CD8-positive, alpha-beta memory T cell (primary cell): ENCODE measurements at places on chromosomes 5 and 9.

DNA sequence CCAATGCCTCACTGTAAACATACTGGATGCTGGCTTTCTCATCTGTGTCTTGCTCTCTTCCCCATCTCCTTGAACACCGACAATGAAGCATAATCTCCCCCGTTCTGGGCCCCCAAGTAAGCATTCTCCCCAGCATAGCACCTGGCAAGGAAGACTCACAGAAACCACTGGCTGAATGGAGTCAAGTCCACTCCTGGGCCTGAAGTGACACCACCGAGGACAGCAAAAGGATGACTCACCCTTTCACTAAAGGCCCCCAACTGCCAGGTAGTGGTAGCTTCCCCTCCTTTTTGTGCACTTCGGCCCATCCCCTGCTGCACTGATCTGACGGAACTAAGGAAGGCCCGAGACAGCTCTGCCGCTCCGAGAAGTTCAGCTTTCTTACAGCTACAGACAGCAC, 9.4 kb downstream of the VDAC1 start:
- no peak for DNase-seq

DNA sequence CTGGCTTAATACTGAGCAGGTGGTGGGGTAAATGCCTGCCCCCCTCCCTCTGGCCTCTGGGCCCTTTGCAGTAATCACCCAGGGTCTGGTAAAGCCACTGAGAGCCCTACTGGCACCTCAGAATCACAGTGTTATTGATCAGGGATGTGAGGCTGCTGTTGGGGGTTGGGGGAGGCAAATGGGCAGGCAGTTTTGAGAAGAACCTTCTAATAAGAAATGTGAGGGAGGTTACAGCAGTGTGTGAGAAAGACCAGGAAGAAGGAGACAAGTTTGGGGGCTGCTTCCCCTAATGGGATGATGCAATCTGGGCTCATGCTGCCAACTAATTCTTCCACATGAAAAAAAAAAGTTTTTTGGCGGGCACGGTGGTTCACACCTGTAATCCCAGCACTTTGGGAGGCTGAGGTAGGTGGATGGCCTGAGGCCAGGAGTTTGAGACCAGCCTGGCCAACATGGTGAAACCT, 3.1 kb upstream of the B4GALT7 start:
- DNase-seq: no peak

GRCh38 chr5:156367597-156367996, 40.6 kb downstream of the SGCD start:
- no peak for DNase-seq

DNA sequence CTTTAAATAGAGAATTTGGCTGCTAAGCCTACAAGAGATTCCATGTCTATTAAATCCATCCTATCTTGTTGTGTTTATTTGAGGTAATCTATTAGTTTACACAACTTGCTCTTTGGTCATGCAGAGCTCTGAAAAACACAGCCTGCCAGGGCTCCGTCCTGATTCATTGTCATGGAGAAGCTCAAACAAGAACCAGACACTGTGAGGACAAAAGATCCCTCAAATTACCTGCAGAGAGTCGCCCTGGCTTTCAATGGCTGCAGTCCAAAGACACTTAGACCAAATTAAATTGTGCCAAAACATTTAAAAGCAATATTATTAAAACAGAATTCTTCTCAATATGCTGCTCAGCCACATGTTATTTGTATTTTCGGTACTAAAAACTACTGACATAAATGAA, 60.1 kb downstream of the CDH18 start:
- DNase-seq: no peak

DNA sequence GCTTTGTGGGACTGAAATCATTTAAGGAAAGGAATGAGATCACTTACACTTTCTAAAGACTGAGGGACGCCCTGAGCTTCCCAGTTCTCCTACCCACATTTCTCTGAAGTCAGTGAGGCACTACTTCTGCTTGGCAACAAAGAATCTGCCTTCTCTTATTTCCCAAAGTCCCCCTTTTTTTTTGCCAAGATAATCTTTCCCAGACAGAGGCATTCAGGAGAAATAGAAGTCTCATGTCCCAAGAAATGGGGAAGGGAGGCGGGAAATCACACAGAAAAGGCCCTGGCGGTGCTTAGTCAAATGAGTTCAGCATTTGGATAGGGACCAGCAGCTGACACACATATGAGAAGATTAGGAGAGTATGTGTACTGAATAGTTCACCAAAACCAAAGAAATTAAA, 159.7 kb downstream of the MUSK start:
- no peak for DNase-seq

GRCh38 chr5:5320062-5320805, 102.2 kb upstream of the ICE1 start:
- no peak for DNase-seq

GRCh38 chr9:121326130-121326838, 43.8 kb downstream of the STOM start:
- no peak for DNase-seq

DNA sequence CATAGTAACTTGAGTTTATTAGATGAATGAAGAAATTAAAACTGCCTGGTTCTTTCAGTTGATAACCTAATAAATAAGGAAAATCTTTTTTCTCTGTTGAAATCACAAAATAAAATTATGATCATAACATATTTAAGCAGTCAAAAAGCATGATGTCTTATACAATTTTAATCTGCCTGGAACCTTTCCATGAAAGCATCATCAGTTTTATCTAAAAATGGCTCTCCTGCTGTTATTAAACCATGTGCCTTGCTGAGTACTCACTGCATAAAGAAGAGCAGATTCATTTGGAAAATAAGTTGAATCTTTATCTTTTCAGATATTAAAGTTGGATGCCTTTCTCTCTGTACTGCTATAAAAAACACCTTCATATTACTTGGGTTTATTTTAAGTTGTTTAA, 148.8 kb downstream of the SLC24A2 start:
- DNase-seq: no peak

DNA sequence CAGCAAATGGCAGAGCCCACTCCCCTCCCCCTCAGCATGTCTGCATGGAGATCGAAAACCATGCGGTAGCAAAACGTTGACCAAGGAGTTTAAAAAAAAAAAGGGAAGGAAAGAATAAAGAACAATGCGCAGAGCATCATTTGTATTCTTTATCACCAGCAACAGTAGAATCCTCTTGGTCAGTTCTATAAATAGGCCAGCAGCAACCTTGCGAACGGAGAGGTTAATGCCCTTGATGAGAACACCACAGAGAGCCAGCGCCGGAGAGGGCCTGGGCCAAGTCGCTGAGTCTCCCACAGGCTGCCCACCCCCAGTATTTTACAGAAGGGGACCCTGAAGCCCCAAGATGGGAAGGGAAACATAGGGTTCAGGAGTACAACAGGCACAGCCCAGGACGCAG, 22.7 kb downstream of the WHRN start:
- DNase-seq: no peak

DNA sequence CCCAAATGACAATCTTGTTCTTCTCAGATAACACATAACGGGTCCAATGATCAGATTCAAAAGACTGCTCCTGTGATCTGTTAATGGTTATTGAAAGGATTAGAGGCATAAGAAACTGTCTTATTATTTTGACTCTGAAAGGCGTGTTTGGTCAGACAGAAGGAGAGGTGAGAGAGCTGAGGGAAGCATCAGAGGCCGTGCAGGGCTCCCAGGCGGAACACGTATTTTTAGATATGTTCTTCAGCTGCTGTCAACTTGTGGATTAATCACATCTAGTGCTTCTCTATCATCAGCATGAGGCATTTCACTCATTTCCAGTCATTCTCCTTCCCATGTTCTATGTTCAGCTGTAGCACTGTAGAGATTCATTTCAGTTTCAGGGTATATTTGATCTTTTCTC, 199.8 kb downstream of the MAPKAP1 start:
- DNase-seq: no peak

DNA sequence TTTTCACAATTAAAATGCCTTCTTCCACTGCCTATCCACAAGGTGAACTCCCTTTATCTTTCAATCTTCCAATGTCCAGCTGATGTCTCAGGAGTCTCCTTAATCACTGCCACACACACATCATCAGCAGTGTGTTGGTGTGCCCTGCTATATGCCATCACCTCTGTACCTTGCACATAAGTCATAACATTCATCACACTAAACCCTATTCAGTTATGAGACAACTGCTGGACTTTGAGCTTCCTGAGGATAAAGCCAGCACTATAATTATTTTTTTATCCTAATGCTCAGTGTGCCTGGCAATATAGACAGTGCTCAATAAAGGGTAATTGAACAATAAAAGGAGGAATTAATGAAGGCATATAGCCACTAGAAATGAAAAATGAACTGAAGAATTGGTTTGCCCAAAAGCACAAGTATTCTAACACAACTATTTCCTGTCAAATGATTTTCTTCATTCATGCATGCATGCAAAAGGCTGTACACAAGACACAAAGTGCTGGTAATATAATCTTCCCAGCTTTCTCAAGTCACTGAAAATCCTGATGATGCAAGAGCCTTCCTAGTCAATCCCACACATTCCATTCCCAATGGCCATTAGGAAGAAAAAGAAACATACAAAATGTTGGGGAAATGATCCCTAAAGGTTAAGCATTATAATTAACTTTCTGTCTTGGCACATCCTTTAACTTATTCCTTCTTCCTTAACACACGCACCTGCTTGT, 32.4 kb downstream of the LPAR1 start:
- DNase-seq: no peak

GRCh38 chr9:123965801-123966686, 36.1 kb upstream of the DENND1A start:
- DNase-seq: no peak

GRCh38 chr5:9347541-9348295, 198.2 kb downstream of the SEMA5A start:
- DNase-seq: no peak

- no peak for DNase-seq
These were observed 9.1 kb downstream of the TYRP1 start for GRCh38 chr9:12702160-12702758.

DNA sequence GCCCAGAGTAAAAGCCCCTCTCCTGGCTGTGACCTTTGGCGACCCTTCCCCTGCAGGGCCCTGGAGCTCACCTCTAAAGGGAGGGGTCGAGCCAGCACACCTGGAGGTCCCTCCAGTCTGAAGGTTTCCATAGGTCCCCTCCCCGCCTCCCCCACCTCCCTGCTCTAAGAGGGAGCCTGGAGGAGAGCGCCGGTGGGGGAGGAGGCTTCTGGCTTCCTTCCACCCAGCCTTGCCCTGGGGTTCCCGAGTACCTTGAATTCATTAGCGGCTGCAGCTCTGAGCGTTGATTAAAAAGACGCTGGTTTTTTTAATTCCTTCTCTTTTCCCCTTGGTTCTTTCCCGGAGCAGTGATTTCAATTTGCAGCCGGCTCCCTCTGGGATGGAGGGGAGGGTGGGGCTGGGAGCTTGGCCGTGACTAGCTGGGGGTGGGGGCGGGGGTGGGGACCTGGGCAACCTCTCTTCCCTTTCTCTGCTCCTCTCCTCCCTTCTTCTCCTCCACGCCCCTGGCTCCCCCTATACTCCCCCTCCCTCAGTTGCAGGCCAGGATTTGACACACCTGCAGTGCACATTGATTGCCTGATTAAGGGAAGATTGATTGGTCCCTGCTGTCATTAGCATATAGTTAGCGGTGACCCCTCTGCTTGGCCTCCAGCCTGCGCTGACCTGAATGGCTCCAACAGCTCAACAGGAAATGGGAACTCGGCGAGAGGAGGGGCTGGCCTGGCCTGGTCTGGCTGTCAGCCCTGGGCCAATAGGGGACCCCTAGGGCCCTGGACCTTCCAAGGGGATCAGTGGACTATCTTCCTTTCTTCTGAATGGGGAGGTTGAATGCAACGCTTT, 67.5 kb upstream of the RAPGEF1 start:
- no peak for DNase-seq

- no peak for DNase-seq
These were observed 1011.5 kb upstream of the ACO1 start for GRCh38 chr9:31372799-31373587.

DNA sequence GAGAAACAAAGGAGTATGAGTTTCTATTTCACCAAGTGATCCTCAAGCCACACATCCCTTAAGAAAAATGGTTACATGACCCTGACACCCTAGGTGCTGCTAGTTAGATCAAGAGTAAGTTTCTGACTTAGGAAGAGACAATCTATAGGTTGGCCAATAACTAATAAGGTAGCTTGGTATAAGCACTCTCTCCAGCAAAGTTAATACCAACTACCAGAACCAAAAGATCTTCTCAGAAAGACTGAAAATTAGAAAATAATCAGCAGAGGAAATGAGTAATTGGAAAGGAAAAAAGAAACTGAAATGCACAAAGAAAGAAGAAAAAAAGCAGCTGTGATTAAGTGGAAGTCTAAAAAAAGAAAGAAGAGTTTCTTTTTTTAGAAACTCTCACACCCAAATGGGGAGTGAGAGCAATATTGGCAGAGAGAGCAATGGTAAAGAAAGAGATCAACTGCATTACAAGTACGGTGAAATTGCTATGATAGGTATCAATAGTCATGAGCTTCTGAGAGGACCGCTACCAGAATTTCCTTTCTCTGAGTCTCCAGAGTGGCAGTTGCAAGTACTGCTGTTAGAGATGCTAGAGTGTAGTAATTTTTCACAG, 195.5 kb downstream of the TMEM167A start:
- no peak for DNase-seq

DNA sequence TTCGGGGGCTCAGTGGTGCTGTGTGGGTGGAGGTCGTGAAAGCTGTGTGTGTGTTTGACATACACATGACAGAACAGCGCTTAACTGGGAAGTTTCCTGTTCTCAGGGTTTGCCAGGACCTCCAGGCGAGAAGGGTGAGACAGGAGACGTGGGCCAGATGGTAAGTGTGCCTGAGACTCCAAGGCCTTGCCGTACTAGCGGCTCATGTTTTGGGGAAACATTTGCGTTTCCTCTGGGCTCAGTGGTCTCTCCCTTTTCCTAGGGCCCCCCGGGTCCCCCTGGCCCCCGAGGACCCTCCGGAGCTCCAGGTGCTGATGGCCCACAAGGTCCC, 68.3 kb upstream of the FCN2 start:
- no peak for DNase-seq

DNA sequence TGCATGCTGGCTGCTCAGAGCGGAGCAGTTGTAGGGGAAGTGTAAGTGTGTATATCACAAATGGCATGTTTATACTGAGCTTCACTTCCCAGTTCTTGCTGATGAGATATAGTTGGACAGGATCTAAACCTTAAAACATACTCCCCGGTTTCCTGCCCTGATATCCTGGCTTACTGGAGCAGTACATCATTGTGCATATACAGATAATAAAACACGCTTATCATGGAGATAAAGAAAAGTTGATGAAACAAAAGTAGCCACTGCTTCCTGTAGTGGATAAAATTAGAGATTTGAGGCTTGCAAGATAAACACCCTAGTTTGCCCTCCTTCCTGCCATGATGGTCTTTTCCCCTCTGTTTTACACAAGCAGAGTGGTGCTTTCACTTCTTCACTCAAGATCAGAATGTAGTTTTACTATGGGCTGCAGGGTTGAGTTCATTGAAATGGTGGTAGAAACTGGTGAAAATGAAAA, 15.0 kb downstream of the NPR3 start:
- no peak for DNase-seq

GRCh38 chr9:125759764-125760129, 12.6 kb downstream of the PBX3 start:
- DNase-seq: no peak

DNA sequence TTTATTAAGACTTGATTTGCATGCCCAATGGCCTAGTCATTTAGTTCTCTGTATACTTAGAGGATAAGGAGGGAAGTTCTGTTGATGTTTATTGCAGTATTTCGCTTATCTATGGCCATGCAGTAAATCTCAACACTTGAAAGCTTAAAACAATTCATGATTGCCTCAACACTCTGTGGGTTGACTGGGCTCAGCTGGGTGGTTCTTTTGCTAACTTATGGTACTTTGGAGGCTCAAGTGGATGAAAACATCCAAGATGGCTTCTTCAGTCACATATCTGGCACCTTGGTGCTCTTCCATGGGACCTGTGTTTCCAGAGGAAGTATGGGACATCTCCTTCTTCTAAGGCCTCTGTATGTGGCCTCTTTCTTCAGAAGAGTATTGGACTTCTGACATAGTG, 10.3 kb upstream of the ROR2 start:
- no peak for DNase-seq
